Activated T-cell treated with anti-CD3 and anti-CD28 coated beads, Interleukin-2, amount 50 U/mL, for 4 hours (primary cell): ENCODE measurements at places on chromosomes 11 and 22. TPM values are rescaled to one million over a fixed set of nuclear protein-coding genes. Genes with fewer than 3 reads are reported as not detected.

Gene A4GALT
- not detected for total RNA-seq

Gene LIMK2
- total RNA-seq, result 22.6 TPM

- no peak for DNase-seq
Observed at GRCh38 chr11:120169981-120170698, 32.2 kb upstream of the TRIM29 start.

- no peak for DNase-seq
Observed at GRCh38 chr11:71418643-71419042, 29.6 kb downstream of the DHCR7 start.

DNA sequence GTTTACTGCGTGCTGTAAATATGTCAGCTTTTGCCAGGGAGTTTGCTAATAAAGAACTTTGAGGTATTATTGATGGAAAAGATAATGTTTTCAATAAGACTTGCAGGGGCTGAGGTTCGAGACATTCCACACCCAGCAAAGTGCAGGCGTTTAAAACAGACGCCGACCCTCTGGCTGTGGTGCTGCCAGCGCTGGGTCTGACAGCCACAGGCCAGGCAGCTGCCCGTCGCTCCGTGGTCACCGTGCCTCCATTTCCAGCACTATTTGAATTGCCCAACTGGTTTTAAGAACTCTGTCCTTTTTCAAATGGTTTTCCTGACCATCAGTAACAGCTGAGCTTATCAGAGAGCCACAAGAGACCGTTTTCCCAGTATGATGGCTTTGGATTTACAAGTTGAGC is 28.1 kb upstream of the ALX4 start:
- no peak for DNase-seq

DNA sequence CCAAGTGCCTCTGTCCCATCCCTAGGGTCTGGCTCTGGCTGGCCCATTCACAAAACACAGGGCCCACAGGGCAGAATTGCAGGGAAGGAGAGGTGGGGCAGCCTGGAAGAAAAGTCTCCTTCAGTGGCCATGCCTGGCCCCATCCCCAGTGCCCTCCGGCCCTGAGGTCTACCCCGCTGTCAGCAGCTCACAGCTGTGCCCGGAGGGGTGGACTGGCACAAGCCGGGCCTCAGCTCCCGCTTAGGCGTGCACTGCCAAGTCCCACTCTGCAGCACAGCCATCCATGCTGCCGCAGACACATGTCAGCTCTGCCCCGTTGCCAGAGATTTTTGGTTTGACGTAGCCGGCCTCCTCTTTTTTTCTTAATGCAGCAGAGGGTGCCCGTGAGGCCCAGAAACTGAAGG is 3.9 kb upstream of the SCN2B start:
- DNase-seq, result no peak
